Osteoblast (primary cell): ENCODE measurements at places on chromosomes 2 and 18.

GRCh38 chr2:54122939-54123338 is 7.5 kb downstream of the ACYP2 start:
- peak; percentile 88 for DNase-seq

DNA sequence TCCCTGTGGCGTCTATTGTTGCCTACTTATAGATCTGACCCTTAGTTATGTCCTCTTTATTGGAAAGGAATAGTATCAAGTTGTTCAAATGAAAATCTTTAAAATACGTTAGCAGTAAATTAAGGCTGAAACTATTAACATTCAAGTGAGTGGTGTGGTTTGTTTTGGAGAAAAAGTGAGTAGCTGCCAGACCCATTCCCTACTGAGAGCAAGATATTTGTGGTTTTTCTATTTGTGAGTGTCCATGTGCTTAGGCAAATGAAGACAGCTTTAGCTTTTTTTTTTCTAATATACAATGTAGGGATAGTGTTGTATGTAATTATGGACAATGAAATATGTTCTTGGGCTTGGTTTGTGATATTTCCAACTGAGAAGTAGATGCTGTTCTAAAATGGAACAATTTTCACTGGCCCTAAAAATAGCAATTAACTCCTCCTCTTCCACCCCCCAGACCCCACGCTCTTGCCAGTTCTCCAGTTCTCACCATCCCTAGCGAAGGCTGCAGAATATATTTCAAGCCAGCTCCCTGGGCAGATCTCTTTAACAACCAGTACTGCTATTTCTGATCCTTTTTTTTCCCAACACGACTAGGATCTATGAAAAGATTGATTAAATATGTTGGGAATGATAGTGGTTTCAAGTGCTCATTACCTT is 83.1 kb downstream of the CCDC85A start:
- DNase-seq = no peak

DNA sequence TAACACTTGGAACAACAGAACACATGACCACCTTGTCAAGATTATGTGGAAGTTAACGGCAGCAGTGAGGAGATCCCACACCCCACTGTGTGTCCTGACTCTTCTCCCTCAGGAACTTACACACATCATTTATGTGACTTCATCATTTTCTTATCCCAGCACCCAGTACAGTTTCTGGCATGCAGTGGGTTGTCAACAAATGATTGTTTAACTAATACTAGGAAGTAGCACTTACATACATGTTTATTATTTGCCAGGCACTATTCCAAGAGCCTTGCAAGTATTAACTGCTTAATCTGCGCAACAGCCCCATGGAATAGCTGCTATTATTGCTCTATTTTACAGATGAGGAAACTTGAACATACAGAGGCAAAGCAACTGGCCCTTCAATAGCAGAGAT is 391.5 kb downstream of the TXNL1 start:
- DNase-seq = no peak

GRCh38 chr2:68791914-68792313 is 57.3 kb downstream of the ARHGAP25 start:
- DNase-seq = no peak

DNA sequence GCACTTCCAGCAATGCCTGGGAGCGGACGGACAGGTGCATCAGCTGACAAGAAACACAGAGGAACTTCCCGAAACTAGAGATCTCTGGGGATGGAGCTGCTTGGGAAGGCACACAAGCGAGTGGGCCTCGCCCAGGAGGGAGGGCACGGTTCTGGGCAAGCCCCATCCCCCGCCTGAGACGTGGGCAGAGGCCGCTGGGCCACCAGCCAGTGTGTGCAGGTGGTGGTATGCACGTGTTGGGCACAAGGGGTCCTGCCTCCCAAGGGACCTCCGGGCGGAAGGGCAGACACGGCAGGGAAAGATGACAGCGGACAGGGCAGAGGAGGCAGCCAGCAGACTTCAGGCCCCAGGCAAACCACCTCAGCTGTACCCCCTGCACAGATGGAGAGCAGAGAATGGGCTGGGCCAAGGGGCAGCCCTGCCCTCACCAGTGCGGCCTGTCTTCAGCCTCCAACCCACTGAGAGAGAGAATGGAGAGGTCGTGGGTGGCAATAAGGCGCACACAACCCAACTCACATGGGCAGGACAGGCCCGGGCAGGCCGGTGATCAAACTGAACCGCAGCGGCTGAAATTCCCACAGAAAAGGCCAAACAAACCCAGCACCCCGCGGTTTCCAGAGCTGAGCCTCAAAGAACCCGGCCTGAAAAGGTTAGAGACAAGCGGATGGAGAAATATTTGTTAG is 51.2 kb downstream of the HDAC4 start:
- DNase-seq = no peak

- no peak for DNase-seq
Measured at GRCh38 chr2:64613276-64613675, 40.4 kb downstream of the SERTAD2 start.

DNA sequence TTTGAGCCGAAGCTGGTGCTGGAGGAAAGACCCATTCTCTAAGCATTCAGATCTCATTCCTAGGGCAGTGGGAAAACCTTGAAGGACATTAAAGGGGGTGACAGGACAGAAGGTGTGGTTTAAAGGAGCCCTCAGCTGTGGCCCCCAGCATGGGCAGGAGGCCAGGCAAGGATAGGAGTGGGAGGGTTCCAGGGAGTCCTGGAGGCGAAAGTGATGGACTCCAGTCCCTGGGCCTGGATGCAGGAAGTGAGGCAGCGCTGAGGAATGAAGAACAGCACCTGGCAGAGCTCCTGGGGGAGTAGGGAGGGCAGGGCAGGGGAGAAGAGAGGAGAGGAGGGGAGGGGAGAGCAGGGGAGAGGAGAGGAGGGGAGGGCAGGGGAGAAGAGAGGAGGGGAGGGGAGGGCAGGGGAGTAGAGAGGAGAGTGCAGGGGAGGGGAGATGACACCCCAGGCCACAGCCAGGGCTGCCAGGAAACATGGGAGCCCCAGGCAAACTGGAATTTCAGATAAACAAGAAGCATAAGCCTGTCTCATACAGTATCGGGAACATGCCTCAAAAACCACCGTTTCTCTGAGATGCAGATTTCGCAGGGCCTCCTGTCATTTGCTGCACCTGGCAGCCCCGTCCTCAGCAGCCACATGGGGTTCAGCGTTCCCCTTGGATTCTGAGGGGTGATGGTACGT is 5.7 kb downstream of the RAMP1 start:
- peak; percentile 77 for DNase-seq

- no peak for DNase-seq
Measured at GRCh38 chr2:23399674-23400261, 14.8 kb downstream of the KLHL29 start.

DNA sequence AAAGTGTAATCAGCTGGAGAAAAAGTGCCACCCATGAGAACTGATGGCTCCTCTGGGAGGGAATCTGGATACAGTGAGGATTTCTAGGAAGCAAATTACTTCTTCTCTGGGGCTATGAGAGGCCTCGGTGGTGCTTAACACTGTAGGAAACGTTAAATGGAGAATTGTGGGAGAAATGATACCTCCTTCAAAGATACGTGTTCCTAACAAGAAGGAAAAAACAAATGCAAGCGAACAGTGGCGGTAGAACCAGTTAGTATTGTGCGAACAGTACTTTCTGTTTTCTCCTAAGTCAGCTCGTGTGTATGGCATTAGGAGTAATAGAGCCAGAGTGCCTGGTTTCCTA is 587 bp upstream of the MTIF2 start:
- DNase-seq = peak; percentile 42

GRCh38 chr2:175057078-175057685 is 52.0 kb upstream of the CHN1 start:
- DNase-seq = no peak

DNA sequence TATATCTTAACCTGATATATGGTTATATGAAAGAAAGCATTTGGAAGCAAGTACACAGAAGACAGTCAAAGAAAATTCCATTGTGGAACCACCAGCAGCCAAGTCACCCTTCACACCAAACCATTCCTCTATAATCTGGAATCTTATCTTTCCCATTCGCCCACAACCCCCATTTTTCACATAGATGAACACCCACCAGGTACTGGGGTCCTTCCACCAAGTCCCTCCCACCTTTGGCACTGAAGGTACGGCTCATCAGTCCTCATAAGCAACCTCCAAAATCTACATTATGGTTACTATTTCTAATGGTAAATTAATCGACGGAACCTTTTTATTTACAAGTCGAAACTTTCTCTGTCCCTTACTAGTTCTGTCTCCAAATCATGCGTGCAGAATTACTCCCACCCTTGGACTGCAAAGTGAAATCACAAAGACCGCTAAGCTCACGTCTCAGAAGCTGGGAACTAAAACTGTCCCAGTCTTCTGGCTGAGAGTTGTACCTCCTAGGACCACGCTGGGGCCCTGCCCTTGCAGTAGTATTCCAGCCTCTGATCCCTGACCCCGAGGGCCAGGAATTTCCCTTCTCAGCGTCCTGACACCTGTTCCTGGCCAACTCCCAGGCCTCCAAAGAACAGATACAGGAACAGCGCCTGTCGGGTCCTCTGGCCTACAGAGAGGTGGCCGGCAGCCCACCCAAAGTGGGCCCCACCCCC is 702 bp downstream of the OLA1 start:
- DNase-seq = peak; percentile 80

DNA sequence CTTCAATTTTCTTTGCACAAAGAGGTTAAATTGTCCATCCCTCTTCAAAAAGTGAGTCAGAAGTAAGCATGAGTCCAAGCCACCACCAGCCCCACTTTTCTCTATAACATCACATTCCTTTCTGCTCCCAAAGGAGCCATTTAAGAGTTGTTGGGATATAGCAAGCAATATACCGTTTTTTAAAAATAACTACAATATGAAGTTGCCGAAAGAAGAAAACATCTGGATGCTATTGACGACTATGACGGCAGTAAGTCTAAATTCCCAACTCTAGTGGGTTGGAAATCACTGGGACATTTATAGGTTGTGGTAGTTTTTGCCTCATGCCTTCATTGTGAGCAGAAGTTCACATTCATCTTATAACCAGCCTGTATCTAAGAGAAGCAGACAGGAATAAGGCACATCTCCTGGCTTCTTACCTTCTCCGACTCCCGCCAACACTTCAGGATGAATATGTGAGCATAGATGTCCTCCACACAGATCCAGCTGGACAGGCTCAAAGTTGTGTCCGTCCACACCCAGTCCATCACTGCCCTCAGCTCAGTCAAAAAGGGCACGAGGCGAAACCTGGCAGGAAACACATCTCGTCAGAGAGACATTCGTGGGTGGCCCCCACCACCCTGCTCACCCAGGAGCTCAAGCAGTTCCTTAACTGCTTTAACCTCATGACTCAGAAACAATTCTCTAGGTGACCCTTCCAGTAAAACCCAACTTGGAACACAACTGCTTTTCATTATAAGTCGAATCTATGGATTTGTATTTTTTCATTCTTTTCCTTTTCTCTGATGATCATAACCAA is 163.6 kb downstream of the NAPG start:
- peak; percentile 72 for DNase-seq

DNA sequence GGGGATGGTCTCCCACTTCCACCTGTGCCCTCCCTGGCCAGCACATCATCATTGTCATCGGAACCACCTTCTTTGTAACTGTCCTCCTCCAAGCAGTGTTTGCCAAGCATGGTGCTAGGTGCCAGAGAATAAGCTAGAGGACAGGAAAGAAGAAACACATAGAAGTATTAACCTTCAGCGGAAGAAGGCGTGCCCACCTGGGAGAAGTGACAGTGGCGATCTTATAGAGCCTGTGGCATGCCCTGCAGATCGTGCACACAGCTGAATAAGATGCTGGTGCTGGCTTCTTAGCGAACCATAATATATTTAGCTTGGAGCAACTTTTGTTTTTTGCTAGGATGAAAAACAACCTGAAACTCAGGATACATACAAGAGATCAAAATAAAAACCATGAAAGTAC is 148.0 kb downstream of the FAM210A start:
- no peak for DNase-seq

DNA sequence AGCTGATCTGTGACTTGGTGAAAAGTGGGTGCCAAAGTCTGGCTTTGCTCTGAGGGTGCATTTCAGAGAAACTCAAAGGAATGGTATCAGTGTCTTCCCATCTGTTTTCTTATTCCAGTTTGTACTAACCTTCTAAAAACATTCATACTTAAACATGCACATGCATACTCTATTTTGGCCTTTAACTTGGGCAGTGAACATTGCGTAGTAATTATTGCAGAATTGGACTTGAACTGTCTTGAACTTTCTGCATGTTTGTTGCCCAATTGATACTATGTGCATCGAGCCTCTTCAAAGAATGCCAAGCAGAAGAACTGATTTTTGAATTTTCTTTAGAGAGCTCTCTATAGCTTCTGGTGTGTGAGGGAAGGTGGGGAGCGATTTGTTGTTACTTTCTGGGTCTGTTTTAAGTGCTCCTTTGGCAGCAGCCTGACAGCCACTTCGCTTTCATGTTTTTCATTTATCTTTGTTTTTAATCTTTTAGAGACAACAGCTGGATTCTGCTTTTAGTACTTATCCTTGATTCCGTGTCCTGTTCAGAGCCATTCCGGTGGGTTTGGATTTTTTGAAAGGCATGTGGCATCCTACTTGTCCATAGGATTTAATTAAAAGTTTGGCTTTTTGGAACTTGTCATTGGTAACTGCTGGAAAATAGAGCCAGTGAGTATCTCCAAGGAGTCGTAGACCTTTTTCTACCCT is 159.2 kb downstream of the RAPGEF4 start:
- DNase-seq = no peak

GRCh38 chr2:45583977-45584376 is 27.1 kb downstream of the SRBD1 start:
- DNase-seq = no peak

DNA sequence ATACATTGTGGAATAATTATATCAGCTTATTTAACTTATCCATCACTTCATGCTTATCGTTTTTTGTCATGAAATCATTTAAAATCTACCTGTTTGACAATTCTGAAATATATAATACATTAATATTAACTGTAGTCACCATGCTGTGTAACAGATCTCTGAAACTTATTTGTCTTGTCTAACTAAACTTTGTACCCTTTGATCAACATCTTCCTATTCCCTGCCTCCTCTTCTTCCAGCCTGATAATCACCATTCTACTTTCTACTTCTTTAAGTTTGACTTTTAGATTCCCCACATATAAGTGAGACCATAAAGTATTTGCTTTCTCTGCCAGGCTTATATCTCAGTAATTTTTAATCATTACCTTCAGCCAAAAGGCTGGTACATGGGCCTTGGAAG is 134.2 kb upstream of the LINC00305 start:
- DNase-seq = no peak

DNA sequence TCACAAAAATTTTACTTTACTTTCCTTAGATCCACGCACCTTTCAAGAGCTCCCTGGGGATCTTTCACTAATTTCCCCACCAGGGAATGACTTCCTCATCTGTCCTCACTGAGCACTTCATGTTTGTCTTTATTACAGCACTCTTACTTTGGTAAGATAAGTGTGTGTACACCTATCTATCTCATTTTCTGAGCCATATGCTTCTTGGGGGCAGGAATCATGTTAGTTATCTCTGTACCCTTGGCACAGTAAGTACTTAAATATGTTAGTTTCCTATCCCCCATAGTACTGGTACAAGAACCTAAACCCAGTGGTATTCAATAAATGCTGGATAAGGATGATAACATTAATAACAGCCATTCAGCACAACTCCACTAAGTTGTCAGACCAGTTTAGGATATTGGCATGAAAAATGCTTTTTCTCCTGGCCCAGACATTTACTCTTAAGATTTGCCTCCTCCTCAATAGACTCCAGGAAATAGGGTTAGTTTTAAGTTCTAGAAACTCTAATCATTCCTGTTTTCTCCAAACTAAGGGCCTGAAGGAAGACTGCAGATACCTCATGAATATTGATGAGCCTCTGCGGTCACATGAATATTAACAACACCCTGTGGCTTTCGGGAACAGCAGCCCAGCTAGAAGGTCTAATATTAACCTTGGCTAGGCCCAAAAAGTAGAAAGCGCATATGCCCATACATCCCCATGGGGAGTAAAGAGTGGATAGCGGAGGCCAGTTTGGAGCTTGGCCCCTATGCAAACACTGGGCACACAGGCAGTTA is 38.2 kb downstream of the NHEJ1 start:
- DNase-seq = peak; percentile 5

GRCh38 chr2:240898108-240898730 is 2.3 kb upstream of the MAB21L4 start:
- peak; percentile 94 for DNase-seq
